Glomerular endothelial cell (primary cell): ENCODE measurements at places on chromosomes 2 and 18. TPM values are rescaled to one million over a fixed set of nuclear protein-coding genes. Genes with fewer than 3 reads are reported as not detected.

DNA sequence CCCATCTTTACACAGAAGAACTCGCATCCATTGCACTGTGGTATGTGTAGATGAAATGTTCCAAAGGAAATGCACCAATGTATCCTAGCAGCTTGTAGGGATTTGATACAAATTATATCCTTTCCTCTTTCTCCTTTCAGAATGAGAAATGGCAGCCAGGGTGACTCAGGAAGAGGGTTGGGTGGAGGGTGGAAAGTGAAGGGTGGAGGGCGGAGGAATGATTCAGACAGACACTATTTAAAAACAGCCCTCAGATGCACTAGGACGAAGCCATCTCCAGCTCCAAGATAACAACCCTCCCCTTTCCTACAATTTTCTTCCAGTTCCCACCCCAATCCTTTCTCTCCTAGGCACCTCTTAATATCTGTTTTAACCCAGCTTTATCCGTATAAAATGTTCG lies 96.2 kb upstream of the STK39 start:
- DNase-seq: no peak

DNA sequence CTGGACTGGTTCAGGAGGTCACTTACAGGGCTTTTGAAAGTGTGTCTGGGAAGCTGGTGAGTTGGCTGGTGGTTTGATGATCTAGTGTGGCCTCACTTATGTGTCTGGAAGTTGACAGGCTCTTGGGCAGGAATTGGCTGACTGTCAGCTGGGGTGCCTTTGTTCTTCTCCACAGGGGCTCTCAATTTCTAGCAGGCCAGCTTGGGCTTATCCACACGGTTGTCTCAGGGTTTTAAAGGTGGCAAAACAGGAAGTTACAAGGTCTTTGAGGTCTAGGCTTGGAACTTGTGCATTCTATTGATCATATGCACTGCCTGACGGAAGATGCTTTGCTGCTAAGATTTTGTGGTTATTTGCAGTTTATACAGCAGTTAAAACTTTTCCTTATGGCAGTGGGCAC lies 52.0 kb upstream of the CELF4 start:
- DNase-seq: no peak

DNA sequence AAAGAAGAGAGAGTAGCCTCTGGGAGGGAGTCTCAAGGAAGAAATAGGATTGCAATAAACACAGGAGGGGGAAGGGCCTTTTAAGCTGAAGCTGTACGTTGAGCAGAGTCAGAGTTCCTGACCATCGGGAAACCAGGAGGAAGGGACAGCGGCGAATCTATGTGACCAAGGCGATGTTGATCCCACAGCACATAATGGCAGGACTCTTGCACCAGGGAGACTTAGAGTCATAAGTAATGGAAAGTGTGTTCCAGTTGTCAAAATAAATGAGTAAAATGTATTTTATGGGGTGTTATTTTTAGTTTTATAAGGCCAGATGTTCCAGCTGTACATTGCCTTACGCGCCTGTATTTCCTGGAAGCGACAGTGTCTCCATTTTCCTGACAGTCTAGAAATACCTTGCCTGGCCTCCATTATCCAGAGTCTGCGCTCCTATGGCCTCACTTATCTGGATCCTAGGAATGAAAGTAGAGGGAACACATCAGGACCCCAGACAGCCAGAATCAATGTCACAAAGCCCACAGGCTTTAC lies 152.8 kb upstream of the COPS8 start:
- no peak for DNase-seq

DNA sequence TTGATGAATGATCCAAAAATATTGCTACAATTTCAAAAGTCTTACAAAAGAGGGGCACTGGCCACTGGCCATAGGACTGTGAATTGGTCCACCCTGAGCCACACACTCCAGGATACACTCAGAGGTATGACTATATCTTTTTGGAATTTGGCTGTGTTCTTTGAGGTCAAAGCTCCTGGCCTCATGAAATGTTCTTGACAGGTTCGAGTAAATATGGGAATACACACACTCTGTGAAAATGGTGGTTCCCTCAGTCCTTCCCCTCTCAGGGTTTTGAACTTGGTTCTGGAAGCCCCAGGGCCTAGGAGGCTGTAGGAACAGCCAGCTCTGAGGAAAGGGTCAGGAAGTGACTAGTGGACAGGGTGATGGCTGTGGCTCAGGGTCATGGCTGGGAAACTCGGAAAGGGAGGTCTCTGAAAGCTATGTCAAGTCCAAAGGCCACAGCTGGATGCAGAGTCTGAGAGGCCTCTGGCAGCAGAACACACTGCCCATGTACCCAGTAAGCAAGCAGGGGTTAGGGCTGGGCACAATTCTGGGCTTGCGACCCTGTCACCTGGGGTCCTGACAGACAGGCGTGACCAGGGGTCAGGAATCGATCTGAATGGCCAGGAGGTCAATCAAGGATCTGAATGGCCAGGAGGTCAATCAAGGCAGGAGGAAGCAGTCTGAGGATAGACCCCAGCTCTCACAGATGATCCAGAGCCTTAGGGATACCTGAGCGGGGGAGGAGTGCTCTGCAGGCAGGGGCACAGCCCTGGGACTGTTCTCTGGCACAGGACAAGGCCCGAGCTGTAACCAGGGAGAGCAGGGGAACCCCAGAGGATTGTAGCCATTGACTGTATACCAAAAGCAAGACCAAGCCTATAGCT lies 223.4 kb upstream of the SMAD2 start:
- DNase-seq: no peak

- DNase-seq: no peak
These were observed 1011.3 kb upstream of the CELF4 start for GRCh38 chr18:38576916-38577315.

- no peak for DNase-seq
These were observed 49.0 kb downstream of the PLEKHB2 start for GRCh38 chr2:131154071-131154531.

DNA sequence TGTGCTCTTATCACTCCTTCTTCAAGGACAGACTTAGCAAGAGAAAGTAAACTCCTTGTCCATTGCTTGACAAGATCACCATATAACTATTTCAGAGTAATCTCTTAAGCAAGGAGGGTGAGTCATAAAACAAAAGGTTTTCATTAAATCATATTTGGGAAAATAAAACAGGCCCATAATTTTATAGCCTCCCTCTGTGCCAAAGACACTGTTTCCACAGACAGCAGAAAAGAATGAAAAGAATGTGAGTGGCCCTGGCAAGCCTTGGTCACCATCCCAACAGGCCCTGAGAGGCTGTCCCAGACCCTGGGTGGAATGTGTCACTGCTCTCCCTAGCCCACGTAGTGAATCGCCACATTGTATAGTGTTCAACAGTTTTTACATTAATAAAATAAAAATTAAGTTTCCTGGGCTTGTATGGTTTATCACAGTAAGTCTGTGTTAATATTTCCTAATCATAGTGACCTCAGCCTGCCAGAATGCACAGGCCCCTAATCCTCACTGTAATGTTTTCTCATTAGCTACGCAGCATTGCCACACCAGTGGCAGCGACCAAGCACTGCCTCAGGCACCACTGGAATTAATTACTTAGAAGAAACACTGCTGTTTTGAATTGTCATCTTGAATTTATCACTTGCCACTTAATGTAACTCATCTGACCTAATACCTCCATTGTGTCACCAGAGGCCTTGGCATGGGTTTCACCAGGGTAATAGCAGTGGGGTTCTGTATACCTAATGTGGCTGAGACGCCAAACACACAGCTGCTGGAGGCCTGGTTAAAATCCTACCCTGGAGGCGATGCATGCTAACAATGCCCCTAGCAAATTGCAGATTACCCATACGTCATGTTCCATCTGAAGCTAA lies 401.9 kb downstream of the LNPK start:
- no peak for DNase-seq

- DNase-seq: no peak
These were observed 395.4 kb upstream of the ATP5MC3 start for GRCh38 chr2:175576875-175577274.

DNA sequence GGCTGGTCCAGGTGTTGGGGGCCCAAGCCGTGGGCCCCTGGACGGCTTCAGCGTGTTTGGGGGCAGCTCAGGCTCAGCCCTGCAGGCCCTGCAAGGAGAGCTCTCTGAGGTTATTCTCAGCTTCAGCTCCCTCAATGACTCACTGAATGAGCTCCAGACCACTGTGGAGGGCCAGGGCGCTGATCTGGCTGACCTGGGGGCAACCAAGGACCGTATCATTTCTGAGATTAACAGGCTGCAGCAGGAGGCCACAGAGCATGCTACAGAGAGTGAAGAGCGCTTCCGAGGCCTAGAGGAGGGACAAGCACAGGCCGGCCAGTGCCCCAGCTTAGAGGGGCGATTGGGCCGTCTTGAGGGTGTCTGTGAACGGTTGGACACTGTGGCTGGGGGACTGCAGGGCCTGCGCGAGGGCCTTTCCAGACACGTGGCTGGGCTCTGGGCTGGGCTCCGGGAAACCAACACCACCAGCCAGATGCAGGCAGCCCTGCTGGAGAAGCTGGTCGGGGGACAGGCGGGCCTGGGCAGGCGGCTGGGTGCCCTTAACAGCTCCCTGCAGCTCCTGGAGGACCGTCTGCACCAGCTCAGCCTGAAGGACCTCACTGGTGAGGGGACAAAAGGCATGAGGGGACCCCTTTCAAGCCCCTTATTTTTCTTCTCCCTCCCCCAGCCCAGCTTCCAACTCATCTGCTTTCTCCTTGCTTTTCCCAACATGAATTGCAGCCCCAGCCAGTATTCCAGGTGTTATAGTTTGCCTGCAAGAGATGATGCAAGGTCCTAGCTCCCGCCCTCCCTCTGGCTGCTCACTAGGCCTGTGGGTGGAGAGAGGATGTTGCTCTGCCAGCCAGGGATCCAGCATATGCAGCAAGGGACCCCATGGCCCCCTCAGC lies 2.9 kb upstream of the KHK start:
- no peak for DNase-seq

- no peak for DNase-seq
These were observed 335.2 kb downstream of the IRS1 start for GRCh38 chr2:226464380-226464779.

GRCh38 chr2:102001767-102002142 lies 10.0 kb downstream of the IL1R2 start:
- no peak for DNase-seq

- DNase-seq: no peak
These were observed 31.3 kb downstream of the TMEM247 start for GRCh38 chr2:46510598-46511177.

DNA sequence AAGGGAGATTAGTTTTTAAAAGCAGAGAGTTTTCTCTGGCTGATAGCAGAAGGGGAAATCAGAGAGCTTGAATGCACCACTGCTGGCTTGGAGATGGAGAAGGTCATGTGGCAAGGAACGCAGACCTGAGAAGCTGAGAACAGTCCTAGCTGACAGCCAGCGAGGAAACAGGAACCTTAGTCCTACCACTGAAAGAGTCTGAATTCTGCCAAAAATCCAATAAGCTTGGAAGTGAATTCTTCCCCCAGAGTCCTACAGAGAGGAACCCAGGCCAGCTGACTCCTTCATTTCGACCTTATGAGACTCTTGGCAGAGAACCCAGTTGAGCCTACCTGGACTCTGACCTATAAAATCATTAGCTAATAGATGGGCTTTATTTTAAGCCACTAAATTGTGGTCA lies 371.9 kb upstream of the TNP1 start:
- no peak for DNase-seq

DNA sequence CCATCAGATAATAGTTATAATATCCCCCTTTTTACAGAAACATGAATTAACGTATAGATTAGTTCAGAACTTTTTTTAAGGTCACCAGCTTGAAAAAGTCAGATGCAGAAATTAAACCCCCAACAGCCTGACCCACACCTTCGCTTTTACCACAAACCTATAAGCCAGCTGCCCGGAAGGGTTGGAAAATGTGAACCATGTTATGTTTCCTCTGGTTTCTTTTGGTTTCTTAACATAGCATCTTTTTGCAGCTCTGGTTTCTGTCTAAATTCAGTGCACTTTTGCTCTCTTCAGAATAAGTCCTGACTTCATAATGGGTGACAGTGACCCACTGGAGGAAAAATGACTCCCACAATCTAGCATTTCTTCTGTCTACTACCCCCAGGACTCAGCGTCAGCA lies 381.7 kb upstream of the DDX18 start:
- no peak for DNase-seq

DNA sequence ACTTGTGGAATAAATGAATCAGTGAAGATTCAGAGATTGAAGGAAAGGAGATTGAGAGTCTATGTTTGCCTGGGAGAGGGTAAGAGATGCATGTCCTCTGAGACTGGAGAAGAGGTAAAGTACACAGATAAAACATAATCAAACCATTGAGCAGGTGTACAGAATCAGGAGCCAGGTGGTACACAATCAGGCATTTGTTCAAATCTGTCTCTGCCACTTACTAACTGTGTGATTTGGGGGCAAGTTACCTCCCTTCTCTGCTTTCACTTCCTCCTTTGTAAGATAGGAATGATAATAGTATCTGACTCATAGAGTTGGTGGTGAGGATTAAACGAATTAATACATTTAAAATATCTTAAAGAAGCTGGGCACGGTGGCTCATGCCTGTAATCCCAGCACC lies 94.0 kb downstream of the CDK15 start:
- no peak for DNase-seq

DNA sequence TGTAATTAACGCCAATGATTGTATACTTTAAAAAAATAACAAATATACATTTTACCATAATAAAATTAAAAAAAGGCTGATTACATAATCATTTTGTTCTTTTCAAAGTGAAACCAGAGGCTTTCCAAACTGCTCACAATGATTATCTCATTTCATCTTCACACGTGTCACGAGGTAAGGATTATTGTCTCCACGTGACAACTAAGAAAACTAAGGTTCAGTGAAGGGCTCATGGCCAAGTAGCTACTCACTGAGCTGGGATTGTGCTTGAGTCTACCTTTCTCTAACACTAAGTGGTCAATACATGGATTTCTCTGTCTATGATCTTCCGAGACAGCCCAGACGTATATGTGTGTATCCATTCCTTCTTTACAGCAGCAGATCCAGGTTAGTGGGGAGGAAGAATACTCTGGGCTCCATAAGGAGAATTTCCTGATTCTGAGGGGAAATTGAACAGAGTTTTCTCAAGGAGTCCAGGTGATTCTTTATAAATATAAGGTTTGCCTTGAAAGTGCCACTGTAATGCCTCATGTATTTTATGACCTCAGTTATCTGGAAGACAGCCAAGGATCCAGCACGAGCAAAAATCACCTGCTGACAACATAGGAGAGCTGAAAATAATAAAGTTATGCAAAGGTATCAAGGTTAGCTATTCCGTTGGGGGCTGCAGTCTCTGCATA lies 25.6 kb upstream of the ACSL3 start:
- no peak for DNase-seq

GRCh38 chr2:128401680-128402079 lies 83.0 kb upstream of the HS6ST1 start:
- DNase-seq: no peak

GRCh38 chr2:102594445-102595016 lies 24.8 kb upstream of the SLC9A2 start:
- no peak for DNase-seq

GRCh38 chr2:2743164-2743571 lies 412.1 kb upstream of the MYT1L start:
- DNase-seq: no peak

Gene RAD51AP2
- total RNA-seq: not detected in 2 replicates

Gene CRYGC
- total RNA-seq: not detected in 2 replicates

Gene MTERF4
- total RNA-seq: 26.1 and 28.2 TPM in 2 replicates

Gene ADCYAP1
- total RNA-seq: 0.12 TPM in 1 of 2 replicates, not detected in the other

Gene AFF3
- 4.6 and 5.8 TPM in 2 replicates for total RNA-seq

Gene AMER3
- not detected in 2 replicates for total RNA-seq

Gene STRN
- total RNA-seq: 17.5 and 22.1 TPM in 2 replicates

Gene DOK6
- total RNA-seq: 1.1 and 1.2 TPM in 2 replicates

Gene EIPR1
- 40.7 and 52.8 TPM in 2 replicates for total RNA-seq

Gene SALL3
- 0.10 and 0.41 TPM in 2 replicates for total RNA-seq

Gene DCTN1
- 152 and 167 TPM in 2 replicates for total RNA-seq

Gene HOXD10
- total RNA-seq: 1.3 and 2.0 TPM in 2 replicates

Gene PJVK
- 0.15 and 3.4 TPM in 2 replicates for total RNA-seq

Gene ALPI
- not detected in 2 replicates for total RNA-seq

Gene FSIP2
- 0.24 and 0.82 TPM in 2 replicates for total RNA-seq
